ENCODE measurements at places on chromosomes 1 and 21.

- no peaks in the 10 kb centered on the region for H3K36me3 ChIP-seq
- H3K27ac ChIP-seq: no peak overlapping the region
- DNase-seq: no peak
- H3K4me3 ChIP-seq: no peak overlapping the region
Observed at GRCh38 chr1:163472651-163473248, 151.0 kb downstream of the NUF2 start.

GRCh38 chr1:231958448-231958847 lies 331.9 kb downstream of the DISC1 start:
- H3K27me3 ChIP-seq: no peaks in the 10 kb centered on the region
- no peaks in the 10 kb centered on the region for H3K36me3 ChIP-seq
- DNase-seq: peak; percentile 58

DNA sequence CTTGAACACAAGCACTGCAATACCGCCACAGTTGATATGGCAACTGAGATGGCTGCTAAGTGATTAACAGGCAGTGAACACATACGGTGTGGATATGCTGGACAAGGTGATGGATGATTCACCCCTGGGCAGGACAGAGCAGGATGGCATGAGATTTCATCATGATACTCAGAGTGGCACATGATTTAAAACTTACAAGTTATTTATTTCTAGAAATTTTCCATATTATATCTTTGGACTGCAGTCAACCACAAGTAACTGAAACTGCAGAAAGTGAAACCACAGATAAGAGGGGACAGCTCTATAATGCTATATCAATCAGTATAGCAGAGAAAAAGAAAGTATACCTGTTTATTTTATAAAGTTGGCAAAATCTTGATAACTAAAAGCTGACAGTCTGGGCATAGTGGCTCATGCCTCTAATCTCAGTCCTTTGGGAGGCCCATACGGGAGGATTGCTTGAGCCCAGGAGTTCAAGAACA lies 47.9 kb downstream of the PHACTR4 start:
- peak; percentile 92 for DNase-seq
- H3K27ac ChIP-seq: peak overlapping the region; percentile 80
- no peaks in the 10 kb centered on the region for H3K36me3 ChIP-seq
- H3K4me1 ChIP-seq: peaks cover 31% of the 10 kb centered on the region

DNA sequence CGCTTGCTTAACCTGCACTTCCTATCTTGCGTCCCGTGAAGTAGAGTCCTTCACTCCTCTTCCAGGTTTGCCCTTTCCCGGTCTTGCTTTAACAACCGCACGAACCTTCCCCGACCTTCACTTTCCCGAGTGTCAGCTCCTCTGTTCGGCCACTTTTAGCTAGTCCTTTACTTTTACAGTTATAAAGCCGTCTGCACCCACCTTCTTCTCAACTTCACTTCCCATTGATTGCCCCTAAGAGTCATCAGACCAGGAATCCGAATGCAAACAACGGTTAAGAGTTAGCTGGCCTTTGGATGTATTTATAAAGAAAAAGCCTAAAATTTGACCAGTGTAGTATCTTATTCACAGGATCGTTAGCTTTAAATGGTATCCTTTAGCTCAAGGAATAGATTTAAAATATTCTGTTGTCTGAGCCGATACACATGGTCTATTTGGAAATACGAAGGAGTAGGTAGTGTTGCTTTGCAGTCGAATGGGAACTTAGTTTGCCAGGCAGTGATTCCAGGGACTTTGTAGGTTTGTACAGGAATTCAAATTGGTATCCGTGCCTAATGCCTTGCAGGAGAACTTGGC lies 1.4 kb downstream of the PPP2R5A start:
- no peaks in the 10 kb centered on the region for H3K27me3 ChIP-seq
- peak overlapping the region; percentile 92 for H3K4me3 ChIP-seq
- peak; percentile 51 for DNase-seq
- peak overlapping the region; percentile 88 for H3K27ac ChIP-seq

DNA sequence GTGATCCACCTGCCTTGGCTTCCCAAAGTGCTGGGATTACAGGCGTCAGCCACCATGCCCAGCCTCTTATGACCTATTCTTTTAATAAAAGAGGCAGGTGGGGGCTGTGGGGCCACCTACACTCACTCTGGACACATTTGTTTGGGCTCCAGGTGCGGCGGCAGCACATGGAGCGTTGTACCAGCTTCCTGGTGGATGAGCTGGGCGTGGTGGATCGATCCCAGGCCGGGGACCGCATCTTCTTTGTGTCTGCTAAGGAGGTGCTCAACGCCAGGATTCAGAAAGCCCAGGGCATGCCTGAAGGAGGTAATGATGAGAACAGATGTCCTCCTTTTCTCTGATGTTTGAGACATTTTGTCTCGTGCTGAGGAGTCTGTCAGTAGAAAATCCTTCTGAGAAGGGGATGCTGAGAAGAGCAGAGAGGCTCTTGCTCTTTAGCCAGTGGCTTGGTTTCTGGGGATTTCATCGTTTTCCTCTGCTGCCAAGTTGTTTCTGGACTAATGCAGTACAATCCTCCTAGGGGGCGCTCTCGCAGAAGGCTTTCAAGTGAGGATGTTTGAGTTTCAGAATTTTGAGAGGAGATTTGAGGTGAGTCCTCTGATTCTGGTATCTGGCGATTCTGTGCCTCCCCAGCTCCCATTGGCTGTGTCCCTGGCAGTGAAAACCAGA lies 17.9 kb upstream of the MIIP start:
- DNase-seq: peak; percentile 68
- peaks cover 31% of the 10 kb centered on the region for H3K36me3 ChIP-seq
- no peak overlapping the region for H3K4me3 ChIP-seq
- H3K27ac ChIP-seq: peak overlapping the region; percentile 50
- H3K4me1 ChIP-seq: no peaks in the 10 kb centered on the region

DNA sequence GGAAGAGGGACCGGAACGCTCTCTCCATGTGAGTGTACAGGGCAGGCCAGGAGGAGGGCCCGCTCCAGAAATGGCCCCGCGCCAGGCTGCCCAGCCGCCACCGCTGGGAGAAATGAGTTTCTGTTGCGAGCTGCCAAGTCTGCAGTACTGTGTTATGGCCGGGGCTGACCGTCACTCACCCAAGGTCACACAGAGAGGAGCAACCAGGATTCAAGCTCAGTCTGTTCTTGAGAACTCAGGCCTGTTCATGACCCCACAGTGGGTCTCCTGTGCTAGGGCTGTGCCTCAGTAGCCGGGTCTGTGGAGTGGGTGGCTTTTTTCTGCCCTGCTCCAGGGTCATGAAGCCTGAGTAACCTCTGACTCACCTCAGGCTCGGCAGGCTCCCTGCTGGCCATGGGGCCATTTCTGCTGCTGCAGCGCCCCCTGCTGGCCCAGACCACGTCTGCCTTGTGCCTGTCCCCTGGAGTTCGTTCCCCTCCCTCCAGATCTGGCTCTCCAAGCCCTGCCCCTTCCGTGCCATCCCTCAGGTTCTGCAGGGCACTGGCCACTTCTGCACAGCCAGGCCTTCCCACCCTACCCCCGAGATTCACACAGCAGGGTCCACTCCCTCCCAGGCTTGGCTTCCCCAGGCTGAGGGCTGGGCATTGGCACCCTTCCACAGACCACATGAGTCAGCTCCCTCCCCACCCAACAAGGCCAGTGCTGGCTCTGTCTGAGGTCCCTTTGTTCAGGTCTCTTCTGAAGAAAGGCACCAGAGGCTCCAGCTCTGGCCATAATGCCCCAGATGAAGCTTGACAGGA lies 51.8 kb downstream of the EDN2 start:
- peak overlapping the region; percentile 21 for H3K4me3 ChIP-seq
- no peaks in the 10 kb centered on the region for H3K36me3 ChIP-seq
- peak; percentile 92 for DNase-seq
- H3K27me3 ChIP-seq: peaks cover 8% of the 10 kb centered on the region
- peaks cover 16% of the 10 kb centered on the region for H3K4me1 ChIP-seq

GRCh38 chr1:235820061-235820460 lies 46.6 kb downstream of the LYST start:
- no peak overlapping the region for H3K4me3 ChIP-seq
- DNase-seq: no peak
- no peaks in the 10 kb centered on the region for H3K27me3 ChIP-seq
- H3K27ac ChIP-seq: no peak overlapping the region
- H3K36me3 ChIP-seq: no peaks in the 10 kb centered on the region

GRCh38 chr1:27981145-27981544 lies 21.4 kb downstream of the XKR8 start:
- peaks cover 19% of the 10 kb centered on the region for H3K4me1 ChIP-seq
- H3K36me3 ChIP-seq: no peaks in the 10 kb centered on the region
- H3K27me3 ChIP-seq: no peaks in the 10 kb centered on the region
- peak; percentile 33 for DNase-seq
- no peak overlapping the region for H3K4me3 ChIP-seq
- H3K27ac ChIP-seq: peak overlapping the region; percentile 41

DNA sequence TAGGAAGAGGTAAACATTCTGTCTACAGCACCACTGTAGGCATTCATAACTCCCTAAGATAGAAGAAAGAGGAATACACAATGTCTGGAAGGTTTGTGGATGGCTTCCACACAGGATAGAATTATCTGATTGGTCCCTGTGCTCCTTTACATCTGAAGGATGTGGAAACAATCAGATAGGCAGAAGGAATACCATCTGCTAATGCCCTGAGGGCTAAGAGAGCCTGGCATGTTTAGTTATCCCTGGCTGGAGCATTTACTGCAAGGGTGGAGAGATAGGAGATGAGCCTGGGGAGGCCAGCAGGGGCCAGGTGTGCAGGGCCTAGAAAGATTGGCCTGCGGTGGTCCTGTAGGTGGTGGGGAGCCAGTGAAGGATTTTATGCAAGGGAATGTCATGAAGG lies 8.6 kb upstream of the ACBD3 start:
- H3K4me3 ChIP-seq: no peak overlapping the region
- H3K36me3 ChIP-seq: no peaks in the 10 kb centered on the region
- no peak for DNase-seq
- H3K27ac ChIP-seq: no peak overlapping the region
- H3K27me3 ChIP-seq: no peaks in the 10 kb centered on the region
- H3K4me1 ChIP-seq: no peaks in the 10 kb centered on the region

DNA sequence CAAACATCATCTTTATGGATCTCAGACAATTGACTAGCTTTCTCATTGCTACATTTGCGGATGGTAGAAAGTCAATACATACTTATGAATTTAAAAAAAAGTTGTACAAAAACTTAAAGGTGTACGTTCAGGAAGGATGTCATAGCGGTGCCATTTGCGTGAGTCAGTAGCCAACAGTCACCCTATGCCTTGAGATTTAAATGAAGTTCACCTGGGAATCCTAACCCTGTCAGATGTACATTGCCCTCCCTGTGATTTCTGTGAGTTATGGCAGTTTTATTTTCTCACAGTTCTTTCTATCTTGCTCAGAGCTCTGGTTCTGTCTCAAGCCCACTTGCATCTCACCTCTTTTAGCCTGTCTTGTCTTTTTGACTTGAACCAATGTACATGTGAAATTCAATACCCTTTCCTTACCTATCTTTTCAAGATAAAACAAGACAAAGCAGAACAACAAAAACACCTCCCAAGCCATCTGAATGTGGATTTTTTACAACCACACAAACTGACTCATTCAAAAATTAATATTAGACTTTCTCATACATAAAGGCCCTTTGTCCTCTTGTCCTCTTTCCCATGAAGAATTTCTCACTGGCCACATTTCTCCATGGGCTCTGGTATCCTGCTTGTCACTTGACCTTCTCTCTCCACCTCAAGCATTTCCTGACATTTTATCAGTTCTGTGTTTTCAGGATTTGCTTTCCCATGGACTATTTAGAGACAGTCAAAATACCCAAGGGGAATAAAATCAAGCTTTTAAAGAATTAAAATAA lies 25.3 kb upstream of the ZNF697 start:
- peak overlapping the region; percentile 29 for H3K4me3 ChIP-seq
- DNase-seq: peak; percentile 33
- H3K4me1 ChIP-seq: peaks cover 32% of the 10 kb centered on the region

GRCh38 chr21:26528882-26529281 lies 44.2 kb downstream of the CYYR1 start:
- no peak overlapping the region for H3K4me3 ChIP-seq
- H3K4me1 ChIP-seq: no peaks in the 10 kb centered on the region
- no peak overlapping the region for H3K27ac ChIP-seq
- H3K36me3 ChIP-seq: no peaks in the 10 kb centered on the region

GRCh38 chr21:46597031-46597430 lies 7.9 kb downstream of the S100B start:
- no peak overlapping the region for H3K4me3 ChIP-seq
- DNase-seq: no peak
- no peak overlapping the region for H3K27ac ChIP-seq

- H3K4me1 ChIP-seq: no peaks in the 10 kb centered on the region
- no peaks in the 10 kb centered on the region for H3K27me3 ChIP-seq
- DNase-seq: peak; percentile 66
- H3K4me3 ChIP-seq: no peak overlapping the region
- peaks cover 45% of the 10 kb centered on the region for H3K36me3 ChIP-seq
Observed at GRCh38 chr21:37503848-37504467, 137.4 kb downstream of the DYRK1A start.

GRCh38 chr1:75954586-75954985 lies 22.4 kb upstream of the ASB17 start:
- H3K36me3 ChIP-seq: no peaks in the 10 kb centered on the region
- no peak overlapping the region for H3K4me3 ChIP-seq
- no peak overlapping the region for H3K27ac ChIP-seq
- DNase-seq: peak; percentile 45
- no peaks in the 10 kb centered on the region for H3K27me3 ChIP-seq

GRCh38 chr1:86389307-86389706 lies 6.8 kb downstream of the ODF2L start:
- peak overlapping the region; percentile 23 for H3K4me3 ChIP-seq
- DNase-seq: no peak
- H3K27me3 ChIP-seq: no peaks in the 10 kb centered on the region
- H3K36me3 ChIP-seq: 0 out of 2 replicates have a peak, but pooled peaks cover 4% of the 10 kb centered on the region

GRCh38 chr1:179080866-179081686 lies 794 bp upstream of the TOR3A start:
- H3K4me1 ChIP-seq: peaks cover 21% of the 10 kb centered on the region
- H3K36me3 ChIP-seq: no peaks in the 10 kb centered on the region
- peak overlapping the region; percentile 68 for H3K27ac ChIP-seq
- peak; percentile 2 for DNase-seq

- no peak overlapping the region for H3K4me3 ChIP-seq
- H3K36me3 ChIP-seq: no peaks in the 10 kb centered on the region
- H3K4me1 ChIP-seq: no peaks in the 10 kb centered on the region
Observed at GRCh38 chr1:9404117-9404914, 111.6 kb downstream of the SPSB1 start.
